ENCODE measurements at places on chromosomes 5 and 9.

DNA sequence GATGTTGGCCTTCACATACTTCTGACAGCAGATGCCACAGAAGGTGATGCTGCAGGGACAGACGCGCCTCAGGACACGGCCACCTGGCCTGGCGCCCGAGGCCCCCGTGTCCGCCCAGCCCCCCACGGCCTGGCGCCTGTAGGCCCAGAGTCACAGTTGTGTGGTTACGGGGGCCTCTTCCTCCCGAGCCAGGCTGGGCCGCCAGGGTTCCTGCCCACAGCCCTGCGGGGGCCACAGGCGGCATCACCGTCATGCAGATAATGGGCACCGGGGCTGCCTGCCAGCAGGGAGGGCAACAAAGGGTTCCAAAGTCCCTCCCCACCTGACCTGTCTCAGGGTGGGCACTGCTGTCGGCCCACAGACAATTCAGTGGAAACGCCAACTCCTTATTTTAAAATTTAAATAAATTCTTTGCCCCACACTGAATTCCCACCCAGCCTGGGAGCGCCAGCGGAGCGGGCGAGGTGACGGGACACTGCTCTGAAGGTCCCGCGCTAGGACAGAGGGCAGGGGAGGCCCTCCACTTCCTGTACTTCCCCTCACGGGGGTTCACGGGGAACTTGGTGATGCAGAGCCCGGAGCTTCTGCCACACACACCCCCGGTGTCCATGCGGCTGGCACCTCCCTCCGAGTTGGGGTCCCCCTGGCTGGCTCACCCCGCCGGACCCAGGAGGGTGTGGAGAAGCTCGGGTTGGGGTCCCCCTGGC, 40.6 kb downstream of the EXOC3 start:
- peak; percentile 78 for DNase-seq

- DNase-seq = no peak
Measured at GRCh38 chr5:147044572-147045273, 166.2 kb upstream of the PPP2R2B start.

GRCh38 chr5:95884017-95884325, 61.4 kb upstream of the GLRX start:
- DNase-seq = peak; percentile 40

- no peak for DNase-seq
Measured at GRCh38 chr5:173010547-173011464, 27.2 kb downstream of the ATP6V0E1 start.

- no peak for DNase-seq
Measured at GRCh38 chr9:90724112-90724511, 77.5 kb upstream of the SYK start.

All from hematopoietic multipotent progenitor cell treated with erythropoietin and hydrocortisone succinate and interleukin-3 and kit ligand, for 4 days (in vitro differentiated cells).